ENCODE measurements at places on chromosomes 11 and 22.
A peak's percentile ranks its signal among the peaks of the same experiment; 100 is the strongest.

DNA sequence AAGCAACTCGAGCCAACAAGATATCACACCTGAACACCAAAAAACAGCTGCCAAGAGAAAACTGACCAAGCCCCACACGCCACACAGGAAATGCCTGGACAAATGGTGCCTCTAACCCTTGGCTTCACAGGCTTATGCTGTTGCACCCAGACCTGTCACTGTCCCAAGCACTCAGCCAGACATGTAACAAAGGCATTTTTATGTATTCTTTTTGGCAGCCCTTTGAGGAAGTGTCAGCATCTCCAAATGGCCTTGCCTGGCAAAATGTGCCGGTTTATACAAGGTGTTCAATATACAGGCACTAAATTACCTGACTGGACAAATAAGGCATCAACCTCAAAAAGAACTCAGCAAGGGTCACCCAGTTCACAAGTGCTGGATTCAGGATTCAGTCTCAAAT is 6.1 kb downstream of the HDHD5 start:
- no peak for DNase-seq

GRCh38 chr22:37290737-37291136 is 8.4 kb downstream of the CYTH4 start:
- DNase-seq, result no peak

DNA sequence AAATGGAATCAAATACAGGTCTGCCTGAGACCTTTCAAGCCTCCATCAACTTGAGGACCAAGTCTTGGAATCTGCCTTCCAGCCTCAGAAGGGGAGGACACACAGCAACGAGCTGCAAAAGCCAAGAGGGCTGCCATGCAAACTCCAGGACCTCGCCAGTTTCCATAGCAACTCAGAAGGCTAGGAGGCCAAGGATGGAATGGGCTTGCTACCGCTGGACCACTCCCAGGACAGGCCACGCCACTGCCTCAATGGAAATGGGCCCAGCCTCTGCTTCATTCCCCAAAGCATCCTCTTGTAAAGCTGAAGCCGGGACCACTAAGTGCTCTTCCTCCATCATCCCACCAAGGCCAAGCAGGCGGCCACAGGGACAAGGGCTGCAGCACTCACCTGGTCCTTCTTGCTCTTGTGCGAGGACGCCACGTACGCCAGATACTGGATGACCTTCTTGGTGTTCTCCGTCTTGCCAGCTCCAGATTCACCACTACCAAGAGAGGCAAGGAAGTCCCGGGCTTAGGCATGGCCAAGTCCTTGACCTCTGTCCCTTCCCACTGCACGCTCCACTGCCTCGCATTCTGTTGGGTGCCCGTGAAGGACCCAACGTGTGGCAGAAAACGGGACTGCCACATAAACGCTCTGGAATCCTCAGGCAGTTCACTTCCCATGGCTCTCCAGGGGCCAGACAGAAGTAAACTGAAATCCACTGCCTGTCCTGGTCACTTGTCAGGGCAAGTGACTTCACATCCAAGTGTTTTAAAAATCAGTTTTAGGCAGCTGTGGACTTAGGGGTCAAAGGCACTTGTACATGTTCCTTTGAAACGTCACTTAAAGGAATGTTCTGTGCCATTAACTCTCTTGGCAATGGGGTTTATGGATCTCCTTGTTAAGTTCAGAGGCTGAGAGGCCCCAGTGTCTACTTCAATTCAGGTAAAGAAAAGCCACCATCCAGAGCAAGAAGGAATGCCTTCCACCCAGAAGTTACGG is 61.3 kb downstream of the MYH9 start:
- no peak for DNase-seq

GRCh38 chr22:35540595-35541253 is at the start of gene RASD2:
Gene RASD2 (plus strand): TSS chr22:35540831. CDS start chr22:35546810, 5,979 bp downstream.
- DNase-seq, result no peak

DNA sequence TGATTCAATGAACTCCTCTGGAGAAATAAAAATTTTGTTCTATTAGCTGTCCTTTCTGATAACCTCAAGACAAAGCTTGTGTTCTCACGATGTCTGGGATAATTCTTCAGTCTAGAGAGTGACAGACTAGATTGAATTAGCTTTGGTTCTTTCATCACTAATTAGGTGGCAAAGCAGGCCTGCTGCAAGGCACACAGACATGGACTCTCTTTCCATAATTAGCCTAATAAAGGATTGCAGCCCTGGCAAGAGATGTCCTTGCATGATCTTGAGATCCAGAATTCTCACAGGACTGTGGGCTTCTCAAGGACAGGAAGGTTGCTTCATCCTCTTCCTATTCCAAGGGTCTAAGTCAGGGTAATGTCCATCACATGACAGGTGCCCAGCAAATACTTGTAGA is 245.6 kb upstream of the ZC3H12C start:
- no peak for DNase-seq

- DNase-seq, result no peak
These were observed 682.5 kb downstream of the NTM start for GRCh38 chr11:132052904-132053303.

DNA sequence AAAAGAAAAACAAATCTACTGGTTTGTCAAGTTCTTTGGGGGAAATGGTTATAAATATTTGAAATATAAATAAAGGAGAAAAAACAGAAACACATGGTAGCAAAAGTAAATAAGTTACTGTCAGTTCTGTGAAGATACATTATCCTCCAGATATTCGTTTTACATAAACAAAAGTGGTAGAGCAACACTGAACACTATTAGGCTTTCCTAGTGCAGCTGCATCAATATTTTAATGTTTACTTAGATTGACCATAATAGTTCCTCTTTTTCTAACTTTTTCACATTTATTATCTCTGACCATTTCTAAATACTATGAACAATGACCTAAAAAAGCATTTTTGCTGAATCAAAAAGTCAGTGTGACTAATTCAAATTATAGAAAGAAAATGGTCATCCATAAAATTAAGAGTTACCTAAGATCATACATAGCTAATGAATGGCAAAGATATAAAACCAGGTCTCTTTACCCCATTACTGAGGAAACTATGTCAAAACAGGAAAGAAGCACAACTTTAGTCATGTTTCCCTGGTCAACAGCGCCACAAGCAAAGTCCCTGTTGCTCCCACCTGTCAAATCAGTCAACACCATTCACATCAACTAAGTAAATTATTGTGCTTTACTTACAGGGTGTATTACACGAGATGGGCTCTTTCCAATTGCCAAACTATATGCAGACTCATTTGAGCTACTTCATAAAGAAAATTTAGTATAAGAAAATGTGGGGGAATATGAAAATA is 38.5 kb downstream of the SBF2 start:
- DNase-seq, result no peak

DNA sequence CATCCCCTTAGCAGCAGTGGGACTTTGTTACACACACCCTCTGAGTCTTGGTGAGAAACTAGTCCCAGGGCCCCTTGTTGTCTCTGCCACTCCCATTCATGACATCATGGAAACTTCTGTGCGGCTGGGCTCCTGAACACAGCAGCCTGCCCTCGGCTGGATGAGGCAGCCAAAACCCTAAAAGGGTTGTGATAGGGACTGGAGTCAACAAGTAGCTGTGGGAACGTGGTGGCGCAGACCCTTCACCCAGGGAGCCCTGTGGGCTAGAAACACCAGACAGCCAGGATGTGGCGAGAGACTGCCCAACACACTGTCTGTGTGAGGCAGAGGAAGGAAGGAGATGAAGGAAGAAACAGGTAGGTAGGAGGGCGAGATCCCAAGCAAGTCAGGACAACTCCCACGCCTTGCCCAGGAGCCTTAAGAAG is 3.9 kb downstream of the CD3D start:
- DNase-seq, result peak; percentile 39

DNA sequence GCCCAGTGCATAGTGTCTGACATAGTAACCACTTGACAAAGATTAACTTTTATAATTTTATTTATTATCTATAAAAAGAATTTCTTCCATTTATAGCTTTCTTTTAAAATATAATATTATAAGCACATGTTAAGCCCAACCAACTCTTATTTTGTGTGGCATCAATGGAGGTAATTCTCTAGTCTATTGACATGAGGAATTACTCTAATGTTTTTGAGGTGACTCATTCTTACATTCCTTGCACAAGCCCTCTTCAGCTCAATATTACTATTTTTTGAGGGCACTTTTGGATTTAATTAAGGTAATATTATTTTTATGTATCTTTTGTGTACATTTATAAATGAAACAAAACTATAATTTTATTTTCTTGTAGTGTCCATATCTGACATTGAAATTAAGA is 59.6 kb downstream of the AASDHPPT start:
- no peak for DNase-seq

DNA sequence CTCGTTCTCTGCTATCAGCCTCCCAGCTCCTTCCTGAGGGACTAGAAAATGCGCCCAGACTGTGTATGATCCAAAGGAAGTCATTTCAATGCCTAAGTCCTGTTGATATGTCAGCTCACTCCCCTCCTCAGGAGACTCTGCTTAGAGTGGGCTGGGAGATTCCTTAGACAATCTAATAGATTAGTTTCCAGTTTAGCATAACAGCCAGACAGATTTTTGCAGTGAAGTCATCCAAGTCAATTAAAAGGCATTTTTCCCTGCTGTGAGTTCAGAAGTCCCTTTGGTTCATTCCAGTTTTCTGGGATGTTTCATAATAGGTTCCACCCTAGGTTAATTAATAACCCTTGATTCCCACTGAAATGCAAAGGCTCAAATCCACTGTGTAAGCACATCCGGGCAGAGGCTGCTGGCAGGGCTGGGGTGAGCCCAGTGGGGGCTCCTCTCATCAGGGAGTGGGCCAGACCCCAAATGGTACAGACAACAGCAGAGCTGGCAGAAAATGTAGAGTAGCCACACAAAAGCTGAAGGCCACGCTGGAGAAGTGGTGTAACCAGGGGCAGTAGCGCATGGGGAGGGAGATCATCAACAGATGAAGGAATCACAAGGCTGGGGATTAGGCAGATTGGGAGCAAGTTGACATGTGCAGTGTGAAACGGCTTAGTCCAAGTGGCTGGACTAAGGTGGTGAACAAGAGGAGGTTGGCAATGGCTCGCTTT is 90.6 kb downstream of the SYN3 start:
- DNase-seq, result no peak

DNA sequence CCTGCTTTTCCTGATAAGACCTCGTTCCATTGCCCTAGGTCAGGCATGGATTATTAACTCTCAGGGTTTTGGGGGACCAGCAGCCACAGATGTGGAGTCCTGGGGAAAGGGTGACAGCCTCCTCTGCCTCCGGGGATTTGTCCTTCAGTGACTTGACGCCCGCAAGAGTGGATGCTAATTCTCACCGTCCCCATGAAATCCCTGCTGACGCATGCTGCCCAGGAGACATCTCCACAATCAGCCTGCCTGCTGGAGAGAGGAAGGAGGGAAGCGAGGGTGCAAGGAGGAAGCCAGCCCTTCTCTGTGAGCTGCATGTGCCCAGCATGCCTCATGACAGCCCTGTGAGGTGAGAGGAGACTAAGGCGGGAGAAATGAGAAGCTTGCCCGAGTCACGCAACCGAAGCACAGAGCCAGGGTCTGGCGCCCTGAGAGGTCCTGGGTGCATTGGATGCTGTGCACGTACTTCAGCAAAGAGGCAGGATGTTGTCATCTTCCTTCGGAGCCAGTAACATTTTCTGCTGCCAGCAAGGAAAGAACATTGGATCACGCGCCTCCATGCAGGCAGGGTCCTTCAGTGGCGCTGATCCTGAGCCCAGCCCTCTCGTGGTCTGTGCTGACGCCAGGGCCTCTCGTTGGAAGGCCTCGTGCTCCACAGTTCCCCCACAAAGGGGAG is 27.3 kb upstream of the KRTAP5-6 start:
- no peak for DNase-seq

GRCh38 chr22:44594951-44595350 is 96.9 kb upstream of the RTL6 start:
- DNase-seq, result no peak

DNA sequence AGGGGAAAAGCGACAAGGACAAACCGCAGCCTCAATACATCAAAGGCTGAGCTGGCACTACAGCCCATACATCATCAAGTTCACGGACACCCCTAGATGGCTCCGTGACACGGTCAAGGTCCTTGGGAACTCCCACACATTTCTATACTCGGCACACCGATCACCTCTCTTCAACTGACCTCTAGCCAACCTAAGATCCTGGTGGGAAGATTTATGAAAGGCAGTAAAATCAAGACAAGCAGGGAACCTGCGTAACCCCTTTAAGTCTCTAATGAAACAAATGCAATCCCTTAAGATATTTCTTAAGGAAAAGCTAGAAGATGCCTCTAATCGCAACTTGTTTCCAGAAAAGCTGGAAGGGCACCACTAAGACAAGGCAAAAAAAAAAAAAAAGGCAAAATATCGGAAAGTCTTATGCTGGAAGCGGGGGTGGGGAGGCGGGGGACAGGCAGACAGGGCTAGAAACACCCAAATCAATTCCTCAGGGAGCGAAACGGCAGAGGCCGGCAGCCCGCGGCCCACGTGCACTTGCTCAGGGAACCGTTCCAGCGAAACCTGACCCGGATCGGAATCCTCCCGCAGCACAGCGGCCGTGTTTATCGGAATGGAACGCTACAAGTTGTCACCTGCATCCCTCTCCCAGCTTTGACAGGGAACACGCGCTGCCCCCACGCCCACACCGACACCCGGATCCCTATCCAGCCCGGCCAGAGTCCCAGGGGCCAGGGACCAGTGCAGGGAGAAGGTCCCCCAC is 1.4 kb downstream of the ARHGAP20 start:
- DNase-seq, result no peak

- DNase-seq, result no peak
These were observed at the start of gene MRPL23 for GRCh38 chr11:1946812-1947484. Gene MRPL23 (plus strand): TSS chr11:1947332. CDS start chr11:1947363, 31 bp downstream.

DNA sequence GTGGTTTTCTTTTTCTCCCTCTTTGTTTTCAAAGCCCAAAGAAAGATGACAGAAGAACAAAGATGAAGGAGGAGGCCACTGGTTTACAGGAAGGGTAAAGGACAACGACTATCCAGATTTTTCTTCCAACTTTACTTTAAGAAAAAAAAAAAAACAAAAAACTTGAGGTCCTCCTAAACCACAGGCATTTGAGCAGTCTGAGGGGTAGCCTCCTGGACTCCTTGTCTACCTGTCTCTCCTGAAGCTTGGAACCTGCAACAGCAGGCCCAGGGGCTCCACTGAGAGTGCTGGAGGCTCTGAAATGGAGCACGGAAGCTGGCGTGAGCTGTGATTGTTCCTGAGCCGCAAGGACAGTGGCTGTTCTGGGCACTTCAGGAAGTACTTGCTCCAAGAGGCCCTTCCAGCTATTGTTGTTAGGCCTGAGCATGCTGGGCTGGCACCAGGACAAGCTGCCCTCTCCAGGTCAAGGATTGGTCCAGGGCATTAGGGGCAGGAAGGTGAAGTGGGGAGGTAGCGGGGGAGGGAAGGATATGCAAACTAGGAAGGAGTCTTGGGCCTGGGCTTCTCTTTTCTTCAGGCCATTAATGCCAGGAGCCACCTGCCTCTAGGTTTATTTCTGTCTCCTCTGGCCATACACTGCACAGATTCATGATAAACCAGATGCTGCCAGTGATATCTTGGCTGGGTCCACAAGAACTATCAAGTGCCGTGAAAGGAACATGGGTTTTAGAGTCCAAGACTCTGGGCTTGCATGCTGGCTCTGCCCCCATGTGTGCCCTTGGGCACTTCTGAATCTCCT is 147.3 kb downstream of the CCDC34 start:
- DNase-seq, result no peak

All from activated CD4-positive, CD25-positive, alpha-beta regulatory T cell (primary cell).